Kidney (tissue), 22 donors: ENCODE measurements at places on chromosomes 4 and X. TPM values are rescaled to one million over a fixed set of nuclear protein-coding genes. Genes with fewer than 3 reads are reported as not detected.

ARMCX5 gene
- polyA plus RNA-seq = 8.3 TPM

- DNase-seq = no peak
Observed at GRCh38 chr4:113069212-113069892, 19.9 kb downstream of the ANK2 start.

DNA sequence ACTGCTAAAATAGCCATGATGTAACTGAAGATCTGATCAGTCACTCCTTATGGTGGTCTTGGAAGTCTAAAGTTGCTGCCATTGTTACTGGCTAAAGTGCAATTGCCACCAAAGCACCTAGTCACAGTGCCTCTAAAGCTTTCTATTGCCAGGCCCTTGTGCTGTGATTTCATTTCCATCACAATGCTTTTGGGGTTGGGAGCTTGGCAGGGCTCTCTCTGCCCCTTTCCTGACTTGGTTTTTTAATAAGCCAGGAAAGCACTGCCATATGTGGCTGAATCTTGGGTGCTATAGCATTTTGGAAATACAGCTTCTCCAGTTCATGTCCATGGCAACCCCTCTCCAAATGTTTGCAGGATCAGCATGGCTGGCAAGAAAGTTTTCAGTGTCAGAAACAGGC lies 1712.4 kb upstream of the TENM3 start:
- no peak for DNase-seq

DNA sequence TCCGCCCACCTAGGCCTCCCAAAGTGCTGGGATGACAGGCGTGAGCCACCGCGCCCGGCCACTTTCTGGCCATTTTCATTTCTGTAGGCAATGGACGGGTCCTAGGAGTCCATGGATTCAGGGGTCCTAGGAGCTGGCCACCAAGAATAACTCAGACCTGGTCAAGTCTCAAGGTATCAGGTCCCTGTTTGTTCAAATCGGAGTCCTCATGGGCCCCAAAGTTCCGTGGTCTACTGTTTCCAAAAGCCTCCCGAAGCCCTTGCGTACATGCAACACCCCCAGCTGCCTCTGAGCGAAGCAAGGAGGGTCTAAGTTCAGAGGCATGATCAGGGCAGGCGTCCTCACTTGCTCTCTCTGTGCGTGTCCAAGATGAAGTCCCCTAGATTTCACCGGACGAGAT lies 30.1 kb downstream of the P2RY8 start:
- DNase-seq = no peak

- no peak for DNase-seq
Observed at GRCh38 chr4:74886484-74886883, 46.4 kb upstream of the PARM1 start.
